Stimulated activated CD4-positive, alpha-beta T cell treated with anti-CD3 and anti-CD28 coated beads, TNF-alpha, amount 100 ng/mL, for 4 hours (primary cell): ENCODE measurements at places on chromosomes 7 and 10.

DNA sequence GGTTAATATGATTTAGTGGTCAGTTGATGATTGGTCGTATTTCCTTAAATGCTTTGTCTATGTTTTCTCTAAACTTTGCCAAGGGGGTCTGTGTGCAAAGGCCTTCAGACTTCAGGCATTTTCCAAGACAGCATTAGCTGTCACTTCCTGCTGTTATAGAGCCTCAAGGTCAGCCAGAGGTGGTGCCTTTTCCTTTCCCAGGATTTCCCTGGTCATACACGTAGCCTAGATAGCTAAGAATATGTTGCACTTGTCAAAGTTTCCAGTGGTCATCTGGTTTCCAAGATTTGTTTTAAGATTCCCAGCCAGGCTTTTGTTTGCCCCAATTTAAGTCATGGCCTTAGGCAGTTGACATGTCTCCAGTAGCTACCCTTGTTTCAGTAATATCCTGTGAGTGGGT is 133.2 kb upstream of the IGFBP3 start:
- DNase-seq: no peak

- DNase-seq: no peak
Measured at GRCh38 chr7:129166745-129167144, 21.7 kb upstream of the SMO start.

GRCh38 chr7:39979406-39980073 is 29.5 kb downstream of the CDK13 start:
- no peak for DNase-seq

- no peak for DNase-seq
Measured at GRCh38 chr7:139332697-139333359, 8.3 kb upstream of the FMC1 start.

DNA sequence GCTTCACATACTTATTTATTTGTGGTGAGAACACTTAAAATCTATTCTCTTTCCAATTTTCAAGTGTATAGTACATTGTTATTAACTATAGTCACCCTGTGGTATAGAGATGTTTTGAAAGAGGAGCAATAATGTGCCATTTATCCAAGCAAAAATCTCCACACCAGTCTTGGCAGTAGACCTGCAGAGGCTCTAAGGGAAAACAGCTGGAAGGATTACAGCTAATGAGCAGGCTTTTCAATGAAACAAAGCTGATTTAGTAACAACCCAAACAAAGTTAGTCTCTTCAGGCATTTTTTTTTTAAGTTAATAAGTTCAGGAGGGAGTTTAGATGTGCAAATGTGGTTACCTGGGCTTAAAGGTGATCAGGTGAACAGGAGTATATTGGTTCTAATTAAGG is 101.9 kb downstream of the EVX1 start:
- no peak for DNase-seq

DNA sequence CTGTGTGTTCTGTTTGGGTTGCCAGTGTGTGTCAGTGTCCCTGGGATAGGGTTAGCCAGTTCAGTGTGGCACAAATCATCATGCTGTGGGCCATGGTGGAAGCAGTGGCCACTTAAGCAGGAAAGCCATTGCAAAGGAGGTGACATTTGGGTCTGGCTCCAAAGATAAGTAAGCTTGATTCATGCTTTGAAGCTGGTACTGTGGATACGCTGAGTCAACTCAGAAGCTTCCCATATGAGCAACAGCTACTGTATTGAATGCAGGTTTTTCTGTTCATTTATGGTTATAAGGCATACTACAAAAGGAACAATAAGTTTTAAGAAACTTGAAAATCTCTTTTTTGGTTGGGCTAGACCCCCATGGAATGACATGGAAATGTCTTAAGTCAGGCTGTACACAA is 143.1 kb downstream of the BMPER start:
- no peak for DNase-seq

DNA sequence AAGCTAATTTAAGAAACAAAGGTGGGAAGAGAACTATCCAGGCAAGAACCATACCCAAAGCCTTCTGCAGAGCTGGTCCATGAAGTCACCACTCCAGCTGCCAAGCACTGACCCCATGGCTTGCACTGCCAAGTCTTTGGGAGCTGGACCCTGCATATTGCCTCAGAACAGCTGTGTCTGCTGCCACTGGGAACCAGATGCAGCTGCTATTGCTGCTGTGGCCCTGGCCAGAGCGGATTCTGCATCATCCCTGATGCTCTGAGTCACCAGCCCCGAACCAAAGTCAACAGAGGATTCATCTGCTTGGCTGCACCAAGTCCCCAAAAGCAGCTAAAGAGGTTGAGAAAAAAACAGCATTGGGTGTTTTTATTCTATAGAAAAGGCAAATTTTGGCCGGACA is 39.2 kb upstream of the GSAP start:
- DNase-seq: no peak

- DNase-seq: no peak
Measured at GRCh38 chr7:90409667-90410066, 6.4 kb downstream of the CLDN12 start.

DNA sequence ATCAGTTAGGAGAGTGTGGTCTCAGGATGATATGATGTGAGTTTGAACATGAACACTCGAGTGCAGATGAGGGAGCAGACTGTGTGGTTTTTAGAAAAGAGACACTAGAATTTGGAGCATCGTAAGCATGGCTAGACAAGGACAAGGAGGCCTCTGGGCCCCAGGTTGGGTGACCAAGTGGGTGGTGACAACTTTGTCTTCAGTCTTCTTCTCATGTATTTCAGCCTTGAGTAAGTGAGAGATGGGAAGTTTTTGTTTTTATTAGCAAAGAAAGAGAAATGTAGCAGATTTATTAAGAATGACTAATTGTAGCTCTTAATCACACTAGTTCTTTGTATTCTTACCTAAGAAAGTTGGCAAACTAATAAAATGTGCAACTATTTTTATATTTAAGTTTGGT is 16.3 kb downstream of the TES start:
- no peak for DNase-seq

GRCh38 chr7:123787220-123788007 is 38.6 kb upstream of the WASL start:
- DNase-seq: no peak

GRCh38 chr10:121373411-121373810 is 224.8 kb downstream of the FGFR2 start:
- no peak for DNase-seq

- DNase-seq: no peak
Measured at GRCh38 chr10:124703778-124704427, 40.3 kb downstream of the FAM53B start.

DNA sequence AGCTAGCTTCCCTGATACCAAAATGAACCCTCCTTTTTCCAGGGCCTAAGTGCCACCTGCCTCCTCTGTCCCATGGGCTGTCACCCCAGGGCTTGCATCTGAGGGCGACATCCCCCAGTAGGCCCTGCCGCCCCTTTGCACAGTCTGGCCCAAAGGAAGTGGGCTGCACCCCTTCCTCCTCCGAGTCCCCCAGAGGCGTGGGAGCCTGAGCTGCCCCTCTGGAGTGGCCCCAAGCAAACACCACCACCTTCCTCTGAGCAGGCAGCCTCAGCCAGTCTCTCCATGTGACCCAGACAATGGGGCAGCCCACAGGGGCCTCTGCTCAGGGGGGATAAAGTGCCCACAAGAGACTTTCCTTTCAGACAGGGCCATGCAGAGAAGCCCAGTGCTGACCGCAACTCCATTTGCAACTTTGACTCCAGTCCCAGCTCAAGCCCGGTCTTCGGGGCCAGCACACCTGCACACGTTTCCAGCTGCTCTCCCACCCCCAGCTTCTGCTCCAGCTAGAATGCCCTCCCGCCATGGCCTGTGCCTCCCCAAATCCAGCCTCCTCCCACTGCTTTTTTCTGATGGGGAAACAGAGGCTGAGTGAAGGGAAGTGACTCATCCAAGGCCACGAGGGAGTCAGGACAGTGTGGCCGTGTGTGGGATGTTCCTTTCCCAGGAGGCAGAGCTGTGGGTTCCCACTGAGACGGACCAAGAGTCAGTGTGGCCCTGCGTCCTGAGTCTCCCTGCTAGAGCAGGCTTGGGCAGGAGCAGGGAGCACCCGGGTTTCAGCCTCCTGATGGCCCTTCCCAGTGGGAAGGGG is 111.9 kb downstream of the ZMIZ1 start:
- no peak for DNase-seq

- DNase-seq: no peak
Measured at GRCh38 chr7:106870983-106871410, 5.9 kb downstream of the PIK3CG start.

DNA sequence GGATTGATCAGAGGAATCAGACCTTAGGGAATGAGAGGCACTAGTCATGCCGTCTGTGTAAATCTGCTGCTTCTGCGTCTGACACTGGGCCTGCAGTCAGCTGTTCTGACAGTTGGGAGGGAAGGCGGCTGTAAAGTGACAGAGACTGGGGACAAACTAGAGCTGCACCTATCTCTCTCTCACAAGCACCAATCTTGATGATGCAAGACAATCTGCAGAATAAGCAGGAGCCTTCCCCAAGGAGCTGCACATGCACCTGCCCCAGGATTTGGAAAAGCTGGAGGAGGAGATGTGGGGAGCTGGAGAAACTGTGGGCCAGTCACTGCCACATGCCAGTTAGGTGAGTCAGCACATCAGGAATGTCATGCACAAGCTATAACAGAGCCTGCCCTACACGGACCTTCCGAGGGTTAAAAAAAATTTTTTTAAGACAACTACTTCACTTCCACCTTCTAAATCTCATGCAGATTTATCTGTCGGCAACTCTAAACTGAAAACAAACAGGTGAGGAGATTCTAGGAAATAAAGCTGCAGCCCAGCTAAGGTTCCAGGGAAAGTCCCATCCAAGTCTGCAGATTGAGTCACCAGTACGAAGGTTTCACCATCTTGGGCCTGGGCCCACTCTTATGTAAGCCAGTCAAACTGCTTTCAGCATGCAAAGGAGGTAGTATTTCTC is 39.2 kb downstream of the ENO4 start:
- DNase-seq: no peak

DNA sequence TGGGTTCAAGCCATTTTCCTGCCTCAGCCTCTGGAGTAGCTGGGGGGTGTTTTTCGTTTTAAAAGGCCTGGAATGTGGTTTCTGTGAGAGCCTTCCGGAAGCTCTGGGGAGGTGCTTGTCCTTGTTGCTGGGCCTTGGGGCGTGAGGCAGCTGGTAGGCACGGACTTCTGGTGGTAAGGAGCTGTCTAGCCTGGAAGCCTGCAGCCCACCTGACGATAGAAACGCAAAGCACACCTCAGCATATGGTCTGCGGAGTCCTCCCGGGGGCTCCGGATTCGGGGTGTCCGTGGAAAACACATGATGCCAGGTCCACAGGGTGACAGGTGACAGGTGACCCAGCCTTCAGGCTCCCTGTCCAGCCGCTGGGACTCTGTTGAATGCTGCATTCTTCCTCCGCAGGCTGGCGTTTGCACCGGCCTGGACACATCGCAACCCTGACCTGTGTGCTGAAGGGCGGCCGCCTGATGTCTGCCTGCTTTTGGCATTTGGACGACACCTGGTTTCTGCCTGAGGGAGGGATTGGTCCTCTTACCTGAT is 37.3 kb downstream of the INPP5A start:
- DNase-seq: no peak

- DNase-seq: no peak
Measured at GRCh38 chr10:113756940-113757543, 5.6 kb downstream of the PLEKHS1 start.

GRCh38 chr7:44375236-44375699 is 49.9 kb upstream of the CAMK2B start:
- no peak for DNase-seq

GRCh38 chr7:92783260-92784201 is 52.8 kb downstream of the CDK6 start:
- no peak for DNase-seq

GRCh38 chr7:139886206-139886605 is 57.1 kb downstream of the TBXAS1 start:
- no peak for DNase-seq

GRCh38 chr7:18357691-18358090 is 137.9 kb upstream of the HDAC9 start:
- no peak for DNase-seq
